CD4-positive, alpha-beta T cell treated with Interleukin-15 for 1 hour (primary cell): ENCODE measurements at places on chromosomes 5 and 9.

- DNase-seq: no peak
These were observed 132.4 kb downstream of the ROR2 start for GRCh38 chr9:91817493-91818224.

GRCh38 chr5:150637245-150638052 is 3.0 kb upstream of the SYNPO start:
- no peak for DNase-seq

DNA sequence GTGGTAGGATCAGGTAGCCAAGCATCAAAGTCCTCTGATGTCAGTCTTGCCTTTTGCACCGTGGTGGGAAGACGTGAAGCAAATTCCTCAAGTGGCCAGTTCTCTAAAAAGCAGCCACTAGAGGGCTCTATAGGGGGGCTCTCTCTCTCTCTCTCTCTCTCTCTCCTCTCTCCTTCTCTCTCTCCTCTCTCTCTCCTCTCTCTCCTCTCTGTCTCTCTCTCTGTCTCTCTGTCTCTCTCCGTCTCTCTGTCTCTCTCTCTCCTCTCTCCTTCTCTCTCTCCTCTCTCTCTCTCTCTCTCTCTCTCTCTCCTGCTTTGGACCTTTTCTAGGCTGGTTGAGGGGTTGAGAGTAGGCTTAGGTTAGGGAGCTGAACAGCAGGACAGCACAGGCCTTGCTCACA is 13.9 kb upstream of the OSMR start:
- DNase-seq: no peak

GRCh38 chr9:95003689-95004410 is 277.4 kb downstream of the AOPEP start:
- DNase-seq: no peak

GRCh38 chr9:123637606-123637944 is 281.6 kb downstream of the CRB2 start:
- no peak for DNase-seq
